ENCODE measurements at places on chromosomes 11 and 22.

- DNase-seq: no peak
- H3K4me1 ChIP-seq: peaks cover 10% of the 10 kb centered on the region
- no peaks in the 10 kb centered on the region for H3K36me3 ChIP-seq
- no peak overlapping the region for H3K4me3 ChIP-seq
- H3K27me3 ChIP-seq: no peaks in the 10 kb centered on the region
Measured at GRCh38 chr11:75308116-75308515, 43.3 kb downstream of the ARRB1 start.

DNA sequence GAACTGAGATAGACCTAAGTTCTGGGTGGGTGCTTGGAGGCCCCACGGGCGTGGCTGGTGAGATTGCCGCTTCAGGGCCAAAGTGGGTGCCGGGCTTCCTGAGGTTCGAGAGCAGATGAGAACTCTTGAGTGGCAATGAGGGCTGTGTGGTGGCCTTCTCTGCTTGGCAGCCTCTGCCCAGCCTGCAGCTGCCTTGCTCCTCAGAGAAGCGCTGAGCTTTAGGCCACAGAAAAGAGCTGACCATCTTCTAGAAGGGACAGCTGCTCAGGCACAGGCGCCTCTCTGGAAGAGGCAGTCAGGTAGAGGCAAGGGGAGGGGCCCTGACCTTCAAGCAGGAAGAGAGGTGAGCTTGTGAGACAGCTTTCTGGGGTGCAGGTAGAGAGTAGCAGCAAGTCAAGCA lies 72.8 kb downstream of the MED15 start:
- H3K27me3 ChIP-seq: no peaks in the 10 kb centered on the region
- no peak overlapping the region for H3K4me3 ChIP-seq
- DNase-seq: no peak
- H3K4me1 ChIP-seq: no peaks in the 10 kb centered on the region
- H3K27ac ChIP-seq: no peak overlapping the region

- no peaks in the 10 kb centered on the region for H3K27me3 ChIP-seq
- H3K36me3 ChIP-seq: no peaks in the 10 kb centered on the region
- no peak overlapping the region for H3K4me3 ChIP-seq
- no peak overlapping the region for H3K27ac ChIP-seq
Measured at GRCh38 chr11:127223026-127223425, 222.5 kb upstream of the KIRREL3 start.

- H3K27ac ChIP-seq: no peak overlapping the region
- H3K4me1 ChIP-seq: no peaks in the 10 kb centered on the region
- H3K4me3 ChIP-seq: no peak overlapping the region
- H3K36me3 ChIP-seq: no peaks in the 10 kb centered on the region
- no peak for DNase-seq
Measured at GRCh38 chr22:36736701-36737320, 33.3 kb upstream of the CACNG2 start.

DNA sequence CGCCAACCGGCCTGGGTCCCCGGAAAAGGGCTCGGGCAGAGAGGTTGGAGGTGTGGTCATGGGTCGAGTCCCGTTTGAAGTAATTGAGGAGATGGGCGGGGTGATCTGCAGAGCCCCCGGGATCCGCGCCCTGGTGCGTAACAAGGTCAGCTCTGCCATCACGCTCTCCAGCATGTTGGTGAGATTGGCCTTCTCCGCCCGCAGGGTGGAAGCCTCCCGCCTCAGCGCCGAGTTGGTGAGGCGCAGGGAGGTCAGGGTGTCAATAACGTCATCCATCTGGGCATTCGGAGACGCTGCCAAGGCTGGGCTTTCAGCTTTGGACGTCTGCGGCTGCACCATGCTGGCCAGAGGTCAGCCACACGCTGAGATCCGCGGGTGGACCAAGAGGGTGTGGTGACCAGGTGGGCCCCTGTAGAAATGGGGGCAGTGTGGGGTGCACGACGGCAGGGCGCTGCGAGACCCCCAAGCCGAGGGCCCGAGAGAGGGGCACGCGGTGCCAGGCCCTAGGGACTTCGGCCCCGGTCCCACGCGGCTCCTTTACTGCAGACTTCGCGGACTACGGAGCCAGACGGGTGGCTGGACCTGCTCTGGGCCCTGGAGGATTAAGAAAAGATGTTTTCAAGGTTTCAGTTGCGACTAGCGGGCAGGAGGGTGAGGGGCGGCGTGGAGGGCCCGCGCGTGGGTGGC lies 672 bp downstream of the RTL6 start:
- H3K4me1 ChIP-seq: peaks cover 10% of the 10 kb centered on the region
- H3K4me3 ChIP-seq: peak overlapping the region; percentile 76
- H3K27me3 ChIP-seq: no peaks in the 10 kb centered on the region

DNA sequence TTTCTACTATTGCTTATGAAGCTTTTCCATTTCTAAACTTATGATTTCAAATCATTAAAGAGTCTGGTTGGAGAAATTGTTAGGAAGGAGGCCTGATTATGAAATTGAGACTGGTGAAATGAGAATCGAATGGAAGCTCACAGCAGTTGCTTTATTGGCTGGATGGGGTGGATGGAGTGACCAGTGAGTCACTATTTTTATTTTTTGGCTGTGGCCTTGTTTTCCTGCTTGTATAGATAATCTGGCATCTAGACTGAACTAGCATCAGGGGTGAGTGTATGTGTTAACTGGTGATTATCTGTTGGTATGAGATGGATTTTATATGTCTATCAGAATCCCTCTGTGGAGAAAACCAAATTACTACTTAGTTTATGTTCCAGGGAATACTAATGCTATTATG lies 36.2 kb downstream of the UVRAG start:
- no peaks in the 10 kb centered on the region for H3K36me3 ChIP-seq
- no peaks in the 10 kb centered on the region for H3K27me3 ChIP-seq
- no peak overlapping the region for H3K4me3 ChIP-seq
- DNase-seq: no peak

DNA sequence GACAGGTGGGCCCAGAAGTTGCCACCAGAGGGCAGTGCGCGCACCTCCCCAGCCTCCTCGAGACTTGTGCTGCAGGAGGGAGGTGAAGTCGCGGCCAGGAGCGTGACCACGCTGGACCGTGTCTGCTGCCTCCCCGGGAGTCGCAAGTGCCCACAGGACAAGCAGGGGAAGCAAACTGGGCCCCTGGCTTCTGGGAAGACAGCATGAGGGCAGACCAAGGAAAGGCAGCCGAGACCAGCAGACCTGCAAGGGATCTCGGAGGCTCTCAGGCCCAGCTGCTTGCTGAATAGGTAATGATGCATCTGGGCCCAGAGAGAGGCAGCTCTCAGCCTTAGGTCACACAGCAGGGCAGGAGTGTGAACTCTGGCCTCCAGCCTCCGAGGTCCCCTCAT lies 17.0 kb upstream of the IL2RB start:
- peak; percentile 79 for DNase-seq
- H3K4me1 ChIP-seq: peaks cover 6% of the 10 kb centered on the region
- no peaks in the 10 kb centered on the region for H3K27me3 ChIP-seq
- H3K36me3 ChIP-seq: no peaks in the 10 kb centered on the region

GRCh38 chr11:107457205-107457557 lies 444 bp downstream of the CWF19L2 start:
- no peak for DNase-seq
- H3K4me3 ChIP-seq: peak overlapping the region; percentile 73
- no peaks in the 10 kb centered on the region for H3K4me1 ChIP-seq
- H3K27ac ChIP-seq: peak overlapping the region; percentile 94

- no peak overlapping the region for H3K4me3 ChIP-seq
- H3K36me3 ChIP-seq: no peaks in the 10 kb centered on the region
- no peaks in the 10 kb centered on the region for H3K27me3 ChIP-seq
- peaks cover 12% of the 10 kb centered on the region for H3K4me1 ChIP-seq
- H3K27ac ChIP-seq: no peak overlapping the region
Measured at GRCh38 chr11:6357222-6357621, 33.1 kb upstream of the SMPD1 start.

GRCh38 chr22:49962012-49962750 lies 1.6 kb downstream of the PIM3 start:
- peak; percentile 80 for DNase-seq
- H3K4me1 ChIP-seq: peaks cover 63% of the 10 kb centered on the region
- peak overlapping the region; percentile 80 for H3K4me3 ChIP-seq
- peak overlapping the region; percentile 64 for H3K27ac ChIP-seq
- peaks cover 4% of the 10 kb centered on the region for H3K36me3 ChIP-seq

- H3K27ac ChIP-seq: peak overlapping the region; percentile 84
- peaks cover 30% of the 10 kb centered on the region for H3K4me1 ChIP-seq
- DNase-seq: no peak
Measured at GRCh38 chr11:8867931-8868631, 42.9 kb upstream of the AKIP1 start.

DNA sequence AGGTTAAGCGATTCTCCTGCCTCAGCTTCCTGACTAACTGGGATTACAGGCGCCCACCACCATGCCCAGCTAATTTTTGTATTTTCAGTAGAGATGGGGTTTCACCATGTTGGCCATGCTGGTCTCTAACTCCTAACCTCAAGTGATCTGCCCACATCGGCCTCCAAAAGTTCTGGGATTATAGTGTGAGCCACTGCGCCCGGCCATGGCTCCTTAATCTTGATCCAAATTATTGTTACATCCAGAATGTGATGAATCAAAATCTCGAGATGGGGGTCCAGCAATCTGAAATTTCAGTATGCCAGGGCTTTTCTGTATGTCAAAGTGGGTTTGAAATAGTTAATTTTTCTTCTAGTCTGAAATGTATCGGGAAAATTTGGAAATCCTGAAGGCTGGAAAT lies 3.7 kb downstream of the RPL27A start:
- DNase-seq: no peak
- H3K36me3 ChIP-seq: peaks cover 7% of the 10 kb centered on the region
- H3K4me1 ChIP-seq: peaks cover 38% of the 10 kb centered on the region
- H3K4me3 ChIP-seq: no peak overlapping the region
- H3K27me3 ChIP-seq: no peaks in the 10 kb centered on the region
- no peak overlapping the region for H3K27ac ChIP-seq

- no peaks in the 10 kb centered on the region for H3K36me3 ChIP-seq
- H3K27me3 ChIP-seq: no peaks in the 10 kb centered on the region
- no peaks in the 10 kb centered on the region for H3K4me1 ChIP-seq
- DNase-seq: no peak
- no peak overlapping the region for H3K27ac ChIP-seq
Measured at GRCh38 chr11:122804796-122805195, 33.5 kb upstream of the CRTAM start.

DNA sequence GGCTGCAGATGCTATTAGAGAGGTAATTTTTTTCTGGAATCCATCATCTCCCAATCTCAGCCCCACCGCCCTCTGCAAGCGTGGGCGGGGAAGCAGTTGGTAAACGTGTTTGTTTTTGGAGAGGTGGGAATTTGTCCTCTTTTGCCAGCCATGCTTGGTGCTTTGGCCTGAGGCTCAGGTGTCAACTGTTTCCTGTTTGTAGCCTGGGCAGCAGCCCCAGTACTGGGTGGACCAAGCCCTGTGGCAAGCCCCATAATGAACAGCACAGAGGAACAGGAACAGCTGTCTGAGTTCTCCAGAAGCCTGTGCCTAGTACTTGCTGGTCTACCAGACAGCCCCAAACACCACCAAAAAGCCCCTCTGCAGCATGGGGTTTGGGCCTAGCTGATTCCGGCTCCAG lies 39.6 kb downstream of the POU2F3 start:
- H3K36me3 ChIP-seq: no peaks in the 10 kb centered on the region
- H3K4me1 ChIP-seq: no peaks in the 10 kb centered on the region
- no peak overlapping the region for H3K4me3 ChIP-seq
- H3K27ac ChIP-seq: no peak overlapping the region
- no peak for DNase-seq

DNA sequence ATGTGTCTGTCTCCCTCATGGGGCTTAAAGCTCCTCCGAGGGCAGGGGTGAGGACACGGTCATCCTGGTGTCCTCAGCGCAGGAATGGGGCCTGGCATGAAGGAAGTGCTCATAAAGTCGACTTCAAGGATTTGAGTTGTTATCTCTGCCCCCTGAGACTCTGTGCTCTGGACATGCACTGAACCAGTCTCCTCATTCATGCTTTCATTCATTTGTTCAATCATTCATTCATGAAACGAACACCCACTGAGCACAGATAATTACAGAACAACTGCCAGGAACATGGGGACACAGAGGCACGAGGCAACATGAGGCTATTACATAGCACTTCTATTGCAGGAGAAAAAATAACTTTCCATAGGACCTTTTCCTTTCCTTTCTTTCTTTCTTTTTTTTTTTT lies 16.5 kb downstream of the TMPRSS6 start:
- no peaks in the 10 kb centered on the region for H3K27me3 ChIP-seq
- H3K4me1 ChIP-seq: no peaks in the 10 kb centered on the region
- DNase-seq: no peak
- H3K36me3 ChIP-seq: no peaks in the 10 kb centered on the region
- H3K27ac ChIP-seq: no peak overlapping the region

DNA sequence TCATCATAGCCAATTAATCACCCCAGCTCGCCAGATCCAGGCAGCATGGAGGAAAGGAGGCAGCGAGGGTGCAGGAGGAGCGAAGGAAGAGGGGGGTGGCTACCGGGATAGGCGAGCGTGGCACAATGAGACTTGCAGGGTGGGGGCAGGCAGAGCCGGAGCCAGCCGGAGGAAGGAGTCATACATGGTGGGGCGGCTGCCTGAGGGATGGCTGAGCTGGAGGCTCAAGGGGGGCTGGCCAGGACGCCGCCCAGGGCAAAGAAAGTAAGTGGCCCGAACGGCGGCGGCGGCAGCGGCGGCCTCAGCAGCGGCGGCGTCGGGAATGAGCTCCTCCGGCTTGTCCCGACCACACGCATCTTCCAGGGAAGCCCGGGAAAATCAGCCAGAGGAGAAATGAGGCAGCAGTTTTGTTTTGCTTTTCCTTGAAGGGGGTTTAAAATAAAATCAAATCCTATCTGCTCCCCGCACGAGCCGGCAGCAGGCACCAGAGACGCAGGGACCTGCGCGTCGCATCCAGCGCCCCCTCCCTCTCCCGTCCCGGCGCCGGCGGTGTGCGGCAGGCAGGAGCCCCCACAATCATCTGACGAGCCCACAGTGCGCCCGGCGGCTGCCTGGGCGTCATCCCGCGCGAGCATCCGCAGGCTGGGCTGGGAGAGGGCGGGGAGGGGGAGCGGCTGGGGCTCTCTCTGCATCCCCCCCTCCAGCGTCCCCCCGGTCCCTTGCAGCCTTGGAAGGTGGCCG lies 263.6 kb downstream of the CTTN start:
- no peak overlapping the region for H3K27ac ChIP-seq
- H3K4me1 ChIP-seq: peaks cover 6% of the 10 kb centered on the region
- no peak overlapping the region for H3K4me3 ChIP-seq
- H3K36me3 ChIP-seq: peaks cover 4% of the 10 kb centered on the region
- H3K27me3 ChIP-seq: no peaks in the 10 kb centered on the region
- no peak for DNase-seq

GRCh38 chr11:36672815-36673450 lies 74.9 kb upstream of the RAG2 start:
- H3K36me3 ChIP-seq: no peaks in the 10 kb centered on the region
- H3K4me1 ChIP-seq: no peaks in the 10 kb centered on the region
- DNase-seq: peak; percentile 24
- H3K4me3 ChIP-seq: no peak overlapping the region

GRCh38 chr11:16956538-16957153 lies 57.6 kb downstream of the PLEKHA7 start:
- H3K4me3 ChIP-seq: no peak overlapping the region
- no peaks in the 10 kb centered on the region for H3K27me3 ChIP-seq
- no peaks in the 10 kb centered on the region for H3K36me3 ChIP-seq
- peaks cover 68% of the 10 kb centered on the region for H3K4me1 ChIP-seq

- no peak overlapping the region for H3K4me3 ChIP-seq
- no peaks in the 10 kb centered on the region for H3K36me3 ChIP-seq
- H3K4me1 ChIP-seq: peaks cover 8% of the 10 kb centered on the region
- DNase-seq: no peak
- no peak overlapping the region for H3K27ac ChIP-seq
Measured at GRCh38 chr22:37764622-37765021, 43.1 kb upstream of the GCAT start.
